Activated naive CD4-positive, alpha-beta T cell treated with anti-CD3 and anti-CD28 coated beads for 36 hours (primary cell): ENCODE measurements at places on chromosomes 4 and X. TPM values are rescaled to one million over a fixed set of nuclear protein-coding genes. Genes with fewer than 3 reads are reported as not detected.
A peak's percentile ranks its signal among the peaks of the same experiment; 100 is the strongest.

DNA sequence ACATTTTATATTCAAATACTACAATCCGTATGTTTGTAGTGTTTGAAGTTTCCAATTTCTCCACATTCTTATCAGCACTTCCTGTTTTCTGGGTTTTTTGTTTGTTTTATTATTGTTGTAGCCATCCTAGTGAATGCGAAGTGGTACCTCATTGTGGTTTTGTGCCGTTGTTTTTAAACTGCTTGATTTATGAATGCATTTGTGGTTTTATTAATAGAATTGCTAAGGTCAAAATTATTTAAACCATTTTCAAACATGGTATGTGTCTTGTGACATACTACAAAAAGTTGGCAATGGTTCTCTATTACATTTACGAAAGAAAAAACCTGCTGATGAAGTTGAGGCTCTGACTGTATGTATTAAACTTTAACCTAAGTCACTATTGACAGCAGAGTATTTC, 780.0 kb upstream of the MAGEB2 start:
- H3K27me3 ChIP-seq, result no peaks in the 10 kb centered on the region
- no peaks in the 10 kb centered on the region for H3K36me3 ChIP-seq
- no peak overlapping the region for H3K4me3 ChIP-seq
- no peak overlapping the region for H3K27ac ChIP-seq
- no peak for DNase-seq

The UGT2B11 gene
- total RNA-seq, result not detected

GRCh38 chrX:48751343-48751742, 10.2 kb upstream of the GLOD5 start:
- H3K27ac ChIP-seq, result peak overlapping the region; percentile 24
- peaks cover 6% of the 10 kb centered on the region for H3K4me1 ChIP-seq
- H3K27me3 ChIP-seq, result no peaks in the 10 kb centered on the region
- H3K36me3 ChIP-seq, result no peaks in the 10 kb centered on the region

DNA sequence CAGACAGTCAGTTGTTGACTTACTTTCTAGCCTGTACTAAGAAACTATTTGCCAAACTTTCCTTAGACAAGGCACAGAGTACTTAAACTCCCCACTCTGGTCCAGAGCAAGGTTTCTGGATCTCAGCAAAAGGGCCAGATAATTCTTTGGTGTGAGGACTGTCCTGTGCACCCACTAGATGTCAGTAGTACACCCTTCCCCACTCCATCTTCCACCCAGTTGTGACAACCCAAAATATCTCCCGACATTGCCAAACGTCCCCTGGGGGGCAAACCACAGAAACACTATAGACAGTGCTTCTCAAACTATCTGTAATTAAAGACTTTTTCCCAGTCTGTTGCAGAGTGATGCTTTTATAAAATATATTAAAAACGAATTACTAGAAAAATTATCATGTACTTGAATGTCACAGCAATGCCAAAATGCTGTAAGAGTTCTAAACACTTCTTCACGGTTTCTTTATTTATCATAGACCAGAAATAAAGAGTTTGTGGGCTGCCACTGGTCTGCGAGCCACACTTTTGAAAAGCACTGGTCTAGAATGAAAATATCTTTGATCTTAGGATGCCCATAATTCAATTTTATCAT, 203.5 kb downstream of the PRDM5 start:
- no peaks in the 10 kb centered on the region for H3K4me1 ChIP-seq
- peak; percentile 37 for DNase-seq
- H3K27me3 ChIP-seq, result peaks cover 2% of the 10 kb centered on the region
- no peak overlapping the region for H3K4me3 ChIP-seq

DNA sequence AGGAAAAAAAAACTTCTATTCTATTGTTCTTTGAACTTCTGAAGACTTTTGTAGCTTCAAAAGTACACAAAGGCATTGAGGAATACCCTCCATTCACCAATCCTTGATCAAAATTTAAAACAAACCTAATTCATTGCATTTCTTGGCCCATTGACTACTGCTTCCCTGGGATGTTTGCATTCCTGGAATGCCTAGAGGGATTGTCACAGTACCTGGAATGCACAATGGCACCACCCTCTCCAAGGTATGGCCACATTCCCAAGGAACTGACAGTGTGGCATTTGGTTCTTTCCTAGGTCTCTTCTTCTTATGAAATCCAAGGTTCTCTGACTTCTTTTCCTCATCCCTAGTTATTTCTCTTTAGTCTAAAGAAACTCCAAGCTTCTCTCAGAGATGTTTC, 600.7 kb downstream of the CCSER1 start:
- no peaks in the 10 kb centered on the region for H3K4me1 ChIP-seq
- no peak overlapping the region for H3K4me3 ChIP-seq
- H3K36me3 ChIP-seq, result no peaks in the 10 kb centered on the region
- H3K27me3 ChIP-seq, result no peaks in the 10 kb centered on the region
- H3K27ac ChIP-seq, result no peak overlapping the region

GRCh38 chr4:2768921-2769336, 12.8 kb upstream of the TNIP2 start:
- no peak overlapping the region for H3K4me3 ChIP-seq
- H3K27ac ChIP-seq, result no peak overlapping the region
- no peaks in the 10 kb centered on the region for H3K27me3 ChIP-seq

DNA sequence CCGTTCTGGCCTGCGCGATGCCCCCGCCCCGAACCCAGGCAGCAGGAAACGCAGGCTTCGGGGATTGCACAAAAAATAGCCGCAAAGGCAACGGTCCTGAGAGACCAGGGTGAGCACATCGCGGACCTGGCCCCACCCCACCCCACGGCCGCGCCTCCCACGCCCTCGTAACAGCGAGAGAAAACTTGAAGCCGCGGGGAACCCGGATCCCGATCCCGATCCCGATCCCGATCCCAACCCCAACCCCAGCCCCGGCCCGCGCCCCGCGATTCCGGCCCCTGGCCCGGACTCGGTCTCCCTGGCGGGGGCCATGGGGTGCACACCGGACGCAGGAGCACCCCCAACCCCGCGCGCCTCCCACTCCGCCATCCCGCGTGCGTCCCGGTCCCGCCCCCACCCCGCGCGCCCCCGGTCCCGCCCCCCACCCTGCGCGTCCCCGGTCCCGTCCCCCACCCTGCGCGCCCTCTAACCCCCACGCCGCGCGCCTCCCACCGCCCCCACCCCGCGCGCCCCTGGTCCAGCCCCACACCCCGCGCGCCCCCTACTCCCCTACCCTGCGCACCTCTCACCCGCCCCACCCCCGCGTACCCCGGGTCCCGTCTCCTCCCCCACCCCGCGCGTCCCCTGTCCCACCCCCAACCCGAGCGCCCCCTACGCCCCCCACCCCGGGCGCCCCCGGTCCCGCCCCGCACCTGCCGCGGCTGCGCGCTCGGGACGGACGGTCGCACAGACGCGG, 29.0 kb downstream of the NOP14 start:
- peaks cover 52% of the 10 kb centered on the region for H3K4me1 ChIP-seq
- DNase-seq, result peak; percentile 35
- H3K27ac ChIP-seq, result no peak overlapping the region
- H3K27me3 ChIP-seq, result no peaks in the 10 kb centered on the region

The OTC gene
- not detected for total RNA-seq
